ENCODE measurements at places on chromosomes 6 and 20.

GRCh38 chr6:12314751-12315150 lies 24.6 kb downstream of the EDN1 start:
- DNase-seq: no peak

DNA sequence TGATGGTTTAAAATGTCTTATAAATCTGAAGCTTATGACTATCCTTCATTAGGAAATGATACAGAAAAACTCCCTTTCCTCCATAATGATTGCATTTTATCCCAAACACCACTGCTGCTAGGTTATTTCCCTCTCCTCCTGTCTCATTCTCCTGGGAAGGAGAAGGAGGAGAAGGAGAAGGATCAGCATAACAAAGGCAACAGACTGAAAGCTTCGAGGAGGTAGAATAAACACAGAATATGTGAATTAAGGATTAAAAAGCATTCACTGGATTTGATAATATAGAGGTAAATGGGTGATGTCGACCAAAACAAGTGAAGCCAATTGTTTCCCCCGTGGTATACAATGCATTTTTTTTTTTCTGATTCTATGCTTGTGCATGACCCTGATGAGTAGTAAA lies 82.0 kb downstream of the WASF1 start:
- no peak for DNase-seq

DNA sequence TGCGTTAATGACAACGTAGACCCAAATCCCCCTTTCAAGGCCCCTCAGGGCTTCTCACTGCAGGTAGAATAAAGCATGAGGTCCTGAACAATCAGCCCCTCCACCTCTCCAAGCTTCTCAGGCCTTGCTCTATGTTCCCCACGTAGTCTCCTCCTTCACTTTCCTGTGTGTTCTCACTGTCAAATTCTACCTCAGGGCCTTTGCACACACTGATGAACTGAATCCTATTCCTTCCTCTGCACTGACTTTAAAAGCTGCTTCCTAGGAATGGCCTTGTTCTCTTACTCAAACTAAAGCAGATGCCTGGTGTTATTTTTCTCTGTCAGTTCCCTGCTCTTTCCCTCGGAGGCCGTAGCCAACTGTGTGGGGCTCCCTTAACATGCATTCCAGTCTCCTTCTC lies 66.8 kb upstream of the EDN1 start:
- DNase-seq: no peak

DNA sequence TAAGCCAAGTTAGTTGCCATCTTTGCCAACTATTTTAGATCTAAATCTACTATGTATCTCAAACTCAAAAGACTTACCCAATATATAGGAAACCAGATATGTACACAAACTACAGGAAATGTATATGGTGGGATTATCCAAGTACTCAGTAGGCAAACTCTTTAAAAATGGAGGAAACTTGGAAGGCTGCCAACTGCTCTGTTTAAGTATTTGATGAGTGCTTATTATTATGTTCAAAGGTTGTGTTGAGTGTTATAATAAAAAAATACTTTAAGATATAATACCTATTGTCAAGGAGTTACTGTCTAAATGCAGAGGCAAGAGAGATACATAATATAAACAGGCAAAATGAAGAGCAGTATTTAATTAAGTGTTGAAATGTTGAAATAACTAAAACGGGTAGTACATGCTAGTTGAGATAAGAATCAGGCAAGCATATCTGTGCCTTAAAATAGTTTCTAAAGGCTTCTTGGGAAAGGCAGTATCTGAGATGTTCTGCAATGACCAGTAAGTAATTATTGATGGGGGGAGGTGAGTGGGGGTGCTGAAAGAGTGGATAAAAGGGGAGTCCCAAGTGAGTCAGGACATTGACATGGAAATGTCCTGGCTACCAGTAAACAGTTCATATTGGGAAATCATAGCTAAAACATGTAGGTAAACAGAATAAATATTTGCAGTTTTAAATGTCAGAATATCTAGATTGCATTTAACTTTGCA lies 6.5 kb upstream of the DST start:
- no peak for DNase-seq

DNA sequence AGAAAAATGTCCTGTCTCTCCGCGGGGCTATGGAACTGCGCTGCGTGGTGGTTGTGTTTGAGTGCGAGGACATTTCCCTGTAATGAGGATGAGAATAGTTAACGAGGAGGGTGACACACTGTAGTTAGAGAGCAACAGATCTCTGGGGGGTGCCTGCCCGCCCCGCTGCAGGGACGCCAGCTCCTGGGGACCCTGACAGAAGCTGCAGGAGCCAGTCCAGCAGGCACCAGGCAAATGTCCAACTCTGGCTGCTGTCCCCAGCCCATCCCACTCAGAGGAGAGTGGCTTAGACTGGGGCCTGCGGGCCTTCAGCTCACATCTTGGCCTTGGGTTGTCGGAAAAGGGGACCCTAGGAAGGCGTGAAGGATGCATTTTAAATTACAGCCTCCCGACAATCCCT lies 92.9 kb upstream of the FOXP4 start:
- DNase-seq: no peak

DNA sequence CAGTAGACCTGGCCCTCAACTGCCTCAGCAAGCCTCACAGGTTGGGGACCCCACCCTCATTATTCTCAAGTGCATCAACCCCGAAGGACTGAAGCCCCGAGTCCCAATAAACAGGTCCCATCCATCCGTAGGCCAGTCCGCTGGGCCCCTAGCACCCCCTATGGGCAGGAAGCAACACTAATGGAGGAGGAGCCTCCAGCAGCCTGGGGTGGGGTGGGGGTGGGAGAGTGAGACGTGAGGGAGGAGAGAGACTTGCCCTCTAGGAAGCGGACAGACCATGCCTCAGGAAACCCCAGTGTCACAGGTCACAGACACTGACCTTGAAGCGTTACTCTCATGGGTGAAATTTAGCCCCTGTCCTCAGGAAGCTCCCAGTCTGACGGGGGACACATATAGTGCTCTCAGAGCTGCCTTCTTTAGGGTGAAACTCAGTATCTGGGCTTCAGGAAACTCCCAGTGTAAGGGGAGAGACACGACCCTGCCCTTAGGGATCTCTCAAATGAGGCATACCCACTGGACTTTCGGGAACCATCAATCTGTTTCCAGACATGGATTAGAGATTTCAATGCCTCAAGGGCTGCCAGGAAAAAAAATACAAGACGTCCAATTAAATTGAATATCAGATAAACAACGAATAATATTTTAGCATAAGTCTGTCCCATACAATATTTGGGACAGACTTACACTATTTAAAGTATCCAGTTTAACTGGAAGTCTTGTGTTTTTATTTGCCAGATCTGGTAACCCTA lies 125.8 kb downstream of the MRPL14 start:
- DNase-seq: no peak

DNA sequence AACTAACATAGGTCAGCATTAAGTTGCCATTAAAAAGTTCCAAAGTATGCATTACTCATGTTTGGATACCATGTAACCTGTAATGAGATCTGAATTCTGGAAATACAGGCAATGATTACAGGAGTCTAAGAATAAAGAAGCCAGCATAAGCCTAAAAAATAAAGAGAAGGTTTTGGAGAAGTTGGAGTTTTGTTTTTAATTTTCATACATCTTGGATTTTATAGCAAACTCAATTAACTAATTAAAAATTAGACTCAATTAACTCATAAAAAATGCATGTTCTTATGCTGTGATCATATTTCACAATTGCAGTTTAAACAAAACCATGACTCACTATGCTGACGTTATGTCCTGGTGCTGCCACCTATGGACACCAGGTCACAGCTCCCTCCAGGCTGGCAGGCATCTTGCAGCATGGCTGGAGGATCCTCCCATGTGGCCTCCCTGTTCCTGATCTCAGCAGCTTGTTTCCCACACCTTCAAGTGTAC lies 648.8 kb upstream of the AGPAT4 start:
- no peak for DNase-seq

DNA sequence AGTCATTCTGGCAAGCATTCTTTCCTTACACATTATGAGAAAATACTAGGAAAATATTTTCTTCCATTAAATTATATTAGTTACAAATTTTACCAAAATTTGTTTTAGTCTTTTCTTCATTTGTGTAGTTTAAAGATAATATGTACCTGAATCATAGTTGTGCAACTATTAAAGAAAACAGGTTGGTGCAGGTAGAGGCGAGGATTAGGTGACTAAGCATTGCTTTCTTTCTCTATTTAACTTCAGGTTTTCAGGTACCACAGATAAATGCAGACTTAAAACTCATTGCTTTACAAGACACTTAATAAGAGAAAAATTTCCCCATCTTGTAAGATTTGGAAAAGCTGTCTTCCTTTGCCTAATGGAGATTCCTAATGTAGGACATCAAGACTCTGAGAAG lies 1175.5 kb upstream of the ADGRB3 start:
- DNase-seq: no peak

- DNase-seq: no peak
Observed at GRCh38 chr6:34919651-34920050, 30.6 kb downstream of the ANKS1A start.

GRCh38 chr20:1326031-1326930 lies 2.7 kb downstream of the SDCBP2 start:
- no peak for DNase-seq

GRCh38 chr6:74087899-74088298 lies 391.9 kb downstream of the CD109 start:
- no peak for DNase-seq

GRCh38 chr20:37736132-37736531 lies 42.3 kb downstream of the CTNNBL1 start:
- DNase-seq: no peak

GRCh38 chr6:170193326-170193821 lies 97.5 kb downstream of the DLL1 start:
- no peak for DNase-seq

GRCh38 chr20:50367104-50367674 lies 143.0 kb upstream of the PTPN1 start:
- DNase-seq: no peak

- no peak for DNase-seq
Observed at GRCh38 chr6:53476964-53477363, 67.9 kb downstream of the GCLC start.

GRCh38 chr20:52779125-52779524 lies 193.0 kb upstream of the TSHZ2 start:
- DNase-seq: no peak

DNA sequence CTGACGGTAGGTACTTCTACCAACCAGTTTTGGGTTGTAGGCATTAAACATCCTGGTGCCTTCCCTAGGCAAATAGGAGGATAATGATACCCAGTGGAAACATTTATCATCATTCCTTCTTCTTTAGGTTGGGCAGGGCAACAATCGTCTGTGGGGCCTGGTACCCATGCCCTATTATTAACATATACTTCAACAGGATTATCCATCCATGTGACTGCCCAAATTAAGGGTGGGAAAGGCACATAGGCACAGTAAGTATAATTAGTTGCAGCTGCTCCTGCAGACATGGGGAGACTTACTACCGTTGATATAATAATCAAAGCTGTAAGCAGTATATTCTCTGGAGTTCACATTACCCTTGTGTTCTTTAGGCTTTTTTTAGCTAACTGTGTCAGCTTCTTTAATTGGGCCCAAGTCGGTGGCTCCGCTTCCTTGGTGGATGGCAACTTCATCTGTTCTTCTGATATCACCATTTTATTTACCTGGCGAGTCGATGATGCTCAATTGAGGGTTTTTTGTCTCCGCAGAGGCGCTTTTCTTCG lies 16.8 kb downstream of the RPL7L1 start:
- no peak for DNase-seq

Data from stimulated activated CD8-positive, alpha-beta memory T cell treated with anti-CD3 and anti-CD28 coated beads, Interleukin-4, amount 100 ng/mL, for 1 hour (primary cell).